Lower leg skin (tissue), 4 donors: ENCODE measurements at places on chromosomes 3 and 15. TPM values are rescaled to one million over a fixed set of nuclear protein-coding genes. Genes with fewer than 3 reads are reported as not detected.

DNA sequence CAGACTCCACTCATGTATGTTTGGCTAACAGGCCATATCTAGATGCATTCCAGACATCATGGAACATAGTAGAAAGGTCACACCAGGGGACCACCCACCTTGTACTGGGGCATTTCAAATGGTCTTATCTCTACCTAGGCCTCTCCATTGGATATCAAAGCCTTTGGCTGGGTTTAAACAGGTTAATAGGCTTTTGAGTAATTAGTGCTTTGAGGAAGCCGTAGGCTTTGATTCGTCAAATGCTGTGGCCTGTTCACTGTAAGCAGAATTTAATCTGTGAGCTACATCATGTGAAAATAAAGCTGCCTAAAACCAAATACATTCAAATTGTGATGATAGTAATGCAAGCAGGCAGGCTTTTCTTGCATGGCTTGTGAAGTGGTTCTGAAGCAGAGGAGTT lies 129.5 kb downstream of the ST8SIA2 start:
- no peak for DNase-seq

- peak; percentile 90 for DNase-seq
Measured at GRCh38 chr3:194137008-194137505, 1.1 kb downstream of the HES1 start.

- no peak for DNase-seq
Measured at GRCh38 chr15:39593071-39593655, 12.3 kb downstream of the THBS1 start.

GRCh38 chr3:197025736-197026480 lies 3.7 kb downstream of the MELTF start:
- no peak for DNase-seq

DNA sequence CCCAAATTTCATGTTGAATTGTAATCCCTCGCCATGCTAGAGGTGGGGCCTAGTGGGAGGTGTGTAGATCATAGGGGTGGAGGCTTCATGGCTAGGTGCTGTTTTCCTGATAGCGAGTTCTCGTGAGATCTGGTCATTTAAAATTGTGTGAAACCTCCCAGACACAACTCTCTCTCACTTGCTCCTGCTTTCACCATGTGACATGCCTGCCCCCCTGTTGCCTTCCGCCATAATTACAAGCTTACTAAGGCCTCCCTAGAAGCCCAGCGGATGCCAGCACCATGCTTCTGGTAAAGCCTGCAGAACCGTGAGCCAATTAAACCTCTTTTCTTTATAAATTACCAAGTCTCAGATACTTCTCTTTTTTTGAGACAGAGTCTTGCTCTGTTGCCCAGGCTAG lies 36.0 kb downstream of the CCDC54 start:
- DNase-seq: no peak

- DNase-seq: peak; percentile 64
Measured at GRCh38 chr3:127426444-127427153, 138.8 kb upstream of the PRR20G start.

DNA sequence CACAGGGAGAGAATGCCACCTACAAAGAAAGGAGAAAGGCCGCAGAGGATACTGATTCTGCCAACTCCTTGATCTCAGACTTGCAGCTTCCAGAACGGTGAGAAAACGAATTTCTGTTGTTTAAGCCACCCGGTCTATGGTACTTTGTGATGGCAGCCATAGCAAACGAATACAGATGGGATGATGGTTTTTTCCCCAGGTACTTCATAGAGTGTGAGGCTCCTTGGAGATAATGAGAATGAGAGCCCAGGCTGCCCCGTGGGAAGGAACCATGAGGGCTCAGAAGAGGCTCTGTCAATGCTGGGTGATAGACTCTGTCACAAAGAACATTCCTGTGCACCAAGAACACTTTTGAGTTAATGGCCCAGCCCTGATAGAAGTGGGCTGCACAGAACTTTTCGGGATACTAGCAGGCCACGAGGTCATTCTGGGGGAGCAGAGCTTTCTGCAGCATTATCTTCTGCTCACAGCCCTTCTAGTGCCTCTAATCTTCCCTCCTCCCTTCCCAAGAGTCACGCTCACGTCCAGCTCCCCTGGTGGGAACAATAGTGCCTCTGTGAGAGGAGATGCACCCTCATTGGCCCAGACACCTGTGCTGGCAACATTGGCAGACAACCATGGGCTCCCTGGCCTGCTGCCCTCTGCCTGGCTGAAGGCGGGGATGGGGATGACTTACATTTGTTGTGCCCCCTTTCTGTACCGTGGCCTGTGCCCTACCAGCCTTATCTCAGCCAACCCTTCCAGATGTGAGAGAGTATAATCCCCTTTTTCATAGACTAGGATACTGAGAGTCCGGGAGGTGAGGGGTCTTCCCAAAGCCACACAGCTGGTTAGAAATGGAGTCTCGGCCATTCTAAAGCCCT lies 5.2 kb upstream of the RLBP1 start:
- no peak for DNase-seq

DNA sequence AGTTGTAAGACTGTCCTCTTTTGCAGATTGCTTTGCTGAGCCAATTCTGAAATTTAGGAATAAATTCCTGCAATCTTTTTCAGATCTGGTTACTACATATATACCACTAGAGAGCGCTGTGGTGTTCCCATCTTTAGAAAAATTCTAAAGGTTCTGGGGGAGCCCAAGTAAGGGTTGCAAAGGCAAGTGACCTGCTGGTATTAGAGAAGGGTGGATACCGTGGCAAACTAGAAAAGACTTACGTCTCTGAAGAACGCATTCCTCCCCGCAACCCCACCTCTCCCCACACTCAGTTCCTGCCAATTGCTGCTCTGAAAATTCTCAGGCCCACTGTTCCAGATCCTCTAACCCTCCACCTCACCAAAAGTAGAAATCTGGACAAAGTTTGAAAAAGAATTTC lies 48.5 kb downstream of the EFHB start:
- no peak for DNase-seq

GRCh38 chr3:131756405-131756804 lies 253.6 kb upstream of the MRPL3 start:
- no peak for DNase-seq

DNA sequence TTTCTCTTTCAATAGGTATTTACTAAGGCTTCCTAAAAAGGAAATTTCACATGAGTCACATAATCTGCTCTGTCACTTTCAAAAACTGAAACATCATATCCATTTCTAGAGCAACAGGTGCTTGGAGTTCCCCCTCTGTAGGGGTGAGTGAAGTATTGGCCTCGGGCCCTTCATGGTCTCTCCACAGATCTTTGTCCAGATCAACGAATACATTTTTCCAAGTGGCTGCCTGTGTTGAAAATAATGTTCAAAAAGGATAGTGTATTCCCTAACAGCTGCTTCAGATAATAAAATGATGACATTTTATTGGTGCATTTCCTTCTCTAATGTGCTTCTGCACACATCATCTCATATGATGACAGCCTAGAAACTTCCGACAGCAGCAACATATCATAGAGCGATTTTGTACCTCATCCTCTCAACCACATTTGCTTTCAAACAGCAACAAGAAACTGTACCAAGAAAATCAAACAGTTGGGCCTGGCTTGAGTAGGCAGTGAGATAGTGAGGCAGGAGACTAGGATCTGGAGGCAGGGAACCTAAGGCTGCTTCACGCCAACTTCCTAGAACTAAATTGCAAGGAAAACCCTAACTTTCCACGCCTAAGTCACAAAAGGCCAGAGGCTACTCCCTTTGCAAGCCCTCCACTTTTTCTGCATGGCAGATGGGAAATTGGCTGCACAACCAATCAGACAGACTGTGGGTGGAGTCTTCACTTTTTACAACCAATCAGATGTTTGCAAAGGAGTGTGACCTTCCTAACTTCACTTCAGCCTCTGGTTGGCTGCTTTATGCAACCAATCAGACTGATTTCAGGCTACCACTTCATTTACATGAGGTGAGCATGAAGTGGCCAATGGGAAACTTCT lies 340.2 kb downstream of the LRRC3B start:
- no peak for DNase-seq

DNA sequence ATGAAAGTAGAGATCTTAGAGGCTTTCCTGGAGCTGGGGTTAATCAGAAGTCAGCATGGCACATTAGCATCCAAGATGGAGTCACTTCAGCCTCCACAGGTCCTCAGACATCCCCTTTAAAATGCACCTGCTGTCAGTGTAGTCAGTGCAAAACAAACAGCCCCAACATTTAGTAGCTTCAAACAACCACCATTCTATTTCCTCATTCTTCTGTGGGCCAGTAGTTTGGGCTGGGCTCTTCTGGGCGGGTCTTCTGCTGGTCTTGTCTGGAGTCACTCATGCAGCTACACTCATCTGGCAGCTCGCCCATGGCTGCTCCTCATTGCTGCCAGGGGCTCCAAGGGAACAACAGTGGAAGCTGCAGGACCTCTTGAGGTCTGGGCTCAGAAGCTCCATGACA lies 99.9 kb downstream of the TLE3 start:
- peak; percentile 87 for DNase-seq

DNA sequence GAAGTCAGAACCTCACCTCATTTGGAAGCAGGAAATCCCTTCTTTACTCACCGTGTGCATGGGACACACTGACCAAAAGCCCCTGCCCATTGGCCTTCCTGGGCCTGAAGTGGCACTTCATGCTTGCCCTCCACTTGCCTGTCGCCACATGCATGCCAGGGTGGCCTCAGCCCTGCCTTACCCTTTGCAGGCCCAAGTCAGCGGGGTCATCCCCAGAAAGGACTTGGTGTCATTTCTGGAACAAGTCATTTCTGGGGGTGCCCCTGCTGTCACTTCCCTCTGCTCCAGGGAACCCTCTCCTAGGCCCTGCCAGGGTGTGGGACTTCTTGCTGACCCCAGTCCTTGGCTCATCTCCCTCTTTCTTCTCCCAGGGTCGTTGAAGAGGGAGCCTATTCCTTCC lies 59.9 kb upstream of the CGNL1 start:
- no peak for DNase-seq

DNA sequence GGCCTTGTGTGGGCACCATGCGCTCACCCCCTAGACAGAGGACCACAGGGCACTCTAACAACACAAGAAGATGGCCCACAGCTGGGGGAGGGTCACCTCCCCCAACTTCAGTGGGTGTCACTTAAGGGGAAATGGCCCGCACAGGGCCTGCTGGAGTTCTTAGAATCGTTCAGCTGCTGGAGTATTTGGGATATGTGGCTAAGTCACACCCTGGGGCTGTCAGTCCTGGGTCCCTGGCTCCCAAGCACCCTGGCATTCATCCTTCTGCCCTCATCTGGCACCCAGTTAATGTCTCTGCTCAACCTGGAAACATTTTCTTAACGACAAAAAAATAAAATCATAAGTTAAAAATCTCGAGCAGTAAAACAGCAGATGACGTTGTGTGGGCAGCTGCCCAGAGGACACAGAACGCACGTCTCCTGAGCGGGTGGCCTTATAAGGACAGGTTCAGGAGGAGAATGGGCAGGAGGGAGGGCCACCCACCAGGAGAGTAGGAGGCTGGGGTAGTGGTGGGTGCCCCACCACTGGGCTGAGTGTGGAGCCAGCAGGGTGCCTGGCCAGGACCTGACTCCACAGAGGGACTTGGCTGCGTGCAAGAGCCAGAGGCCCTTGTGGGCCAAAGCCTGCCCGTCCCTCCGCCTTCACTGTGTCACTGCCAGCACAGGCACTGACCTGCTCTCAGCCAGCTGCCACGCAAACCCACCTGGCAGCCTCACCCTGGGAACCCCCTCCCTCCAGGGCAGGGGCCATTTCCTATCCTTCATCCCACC lies 11.5 kb downstream of the KBTBD13 start:
- no peak for DNase-seq

- DNase-seq: no peak
Measured at GRCh38 chr15:46231786-46232185, 597.0 kb downstream of the SQOR start.

- no peak for DNase-seq
Measured at GRCh38 chr3:97720417-97720816, 44.1 kb upstream of the ARL6 start.

DNA sequence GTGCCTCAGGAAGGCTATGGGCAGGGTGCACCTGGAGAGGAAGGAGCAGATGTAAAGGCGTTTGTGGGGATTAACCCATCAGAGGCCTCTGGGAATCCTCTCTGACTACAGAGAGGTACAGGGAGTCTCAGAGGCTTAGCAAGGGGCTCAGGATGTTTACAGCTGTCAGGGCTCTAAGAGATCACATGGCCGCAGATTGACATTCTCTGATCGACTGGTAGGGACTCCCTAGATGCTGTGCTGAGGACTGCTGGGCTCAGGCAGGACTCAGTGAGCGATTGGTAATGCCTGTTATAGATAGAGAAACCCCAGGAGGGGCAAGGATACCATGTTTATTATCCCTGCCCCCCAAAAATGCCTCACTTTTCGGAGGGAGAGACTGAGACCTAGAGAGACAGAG lies 103.5 kb downstream of the CORO2B start:
- DNase-seq: no peak

DNA sequence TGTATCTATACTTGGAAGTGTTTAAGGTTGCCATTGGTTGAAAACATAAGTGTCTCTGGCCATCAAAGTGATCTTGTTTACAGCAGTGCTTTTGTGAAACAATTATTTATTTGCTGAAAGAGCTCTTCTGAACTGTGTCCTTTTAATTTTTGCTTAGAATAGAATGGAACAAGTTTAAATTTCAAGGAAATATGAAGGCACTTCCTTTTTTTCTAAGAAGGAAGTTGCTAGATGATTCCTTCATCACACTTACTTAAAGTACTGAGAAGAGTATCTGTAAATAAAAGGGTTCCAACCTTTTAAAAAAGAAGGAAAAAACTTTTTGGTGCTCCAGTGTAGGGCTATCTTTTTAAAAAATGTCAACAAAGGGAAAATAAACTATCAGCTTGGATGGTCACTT lies 19.7 kb downstream of the B3GNT5 start:
- DNase-seq: no peak

- no peak for DNase-seq
Measured at GRCh38 chr3:150639262-150639661, 36.1 kb downstream of the SELENOT start.

DNA sequence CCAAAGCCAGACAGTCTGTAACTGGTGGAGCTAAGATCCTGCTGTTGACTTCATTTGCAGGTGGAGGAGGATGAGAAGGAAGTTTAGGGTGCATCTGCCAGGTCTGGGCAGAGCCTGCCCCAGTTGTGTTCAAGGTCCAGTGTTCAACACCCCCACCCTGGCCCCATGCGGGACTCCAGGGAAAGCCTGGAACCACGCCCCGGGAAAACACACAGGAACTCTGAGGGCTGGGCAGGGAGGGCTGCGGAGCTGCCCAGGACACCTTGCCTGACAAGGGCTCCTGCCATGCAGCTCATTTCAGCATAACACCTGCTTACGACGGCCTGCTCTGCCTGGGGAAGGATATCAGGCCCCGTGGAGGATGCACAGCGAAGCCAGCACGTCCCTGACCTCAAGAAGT lies 286.3 kb downstream of the XXYLT1 start:
- DNase-seq: peak; percentile 78

GRCh38 chr3:185881926-185882325 lies 55.9 kb downstream of the TRA2B start:
- DNase-seq: no peak

Gene ARL14
- not detected for total RNA-seq

Gene DUOX1
- 91.2 TPM for total RNA-seq

Gene SLITRK3
- not detected for total RNA-seq

Gene TRH
- total RNA-seq: not detected

Gene PTPRG
- 15.6 TPM for total RNA-seq

Gene SHQ1
- total RNA-seq: 9.7 TPM

Gene CHRNA7
- total RNA-seq: 0.95 TPM

Gene UROC1
- total RNA-seq: not detected

Gene ITIH3
- 1.5 TPM for total RNA-seq
